ENCODE measurements at places on chromosomes 6 and 20.

DNA sequence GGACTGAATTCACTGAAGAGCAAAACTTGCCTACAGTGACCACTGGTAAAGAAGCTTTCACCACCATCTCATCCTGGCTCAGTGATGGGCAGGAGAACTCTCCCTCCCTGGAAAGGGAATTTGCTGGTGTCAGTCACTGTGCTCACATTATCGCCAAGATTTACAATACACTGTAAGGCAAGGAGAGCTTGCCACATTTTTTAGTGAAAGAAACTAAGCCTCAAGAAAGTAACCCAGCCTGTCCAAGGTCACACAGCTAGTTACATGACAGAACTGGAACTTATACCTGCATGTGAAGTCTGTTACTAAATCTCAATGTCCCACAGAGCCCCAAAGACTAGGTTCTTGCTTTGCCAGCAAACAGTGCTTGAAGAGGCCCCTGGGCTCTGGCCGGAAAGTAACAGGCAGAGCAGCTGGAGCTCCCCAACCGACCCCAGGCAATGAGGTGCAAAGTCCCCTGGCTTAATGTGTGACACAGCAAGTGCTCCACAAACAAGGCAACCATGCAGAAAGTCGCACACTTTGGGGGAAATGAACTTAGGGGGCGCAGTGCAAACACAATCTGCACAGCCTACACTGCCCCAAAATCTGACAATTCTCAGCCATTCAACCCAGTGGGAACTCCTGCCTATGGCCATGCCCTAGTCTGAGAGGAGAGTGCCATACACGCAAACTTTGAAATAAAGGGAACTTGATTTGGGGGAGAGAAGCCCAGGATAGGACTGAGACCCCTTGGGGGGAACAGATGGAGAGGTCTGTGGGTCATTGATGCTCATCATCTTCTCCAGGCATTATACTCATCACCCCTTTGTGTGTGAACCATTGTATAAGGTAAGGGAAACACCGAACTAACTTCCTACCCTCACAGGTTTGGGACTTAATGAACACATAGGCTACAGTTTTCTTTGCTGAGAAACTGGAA is 1.9 kb downstream of the BCL2L1 start:
- DNase-seq = no peak

GRCh38 chr20:48275286-48276020 is 490.2 kb upstream of the SULF2 start:
- DNase-seq = no peak

- no peak for DNase-seq
Measured at GRCh38 chr6:79138146-79138545, 60.1 kb upstream of the PHIP start.

GRCh38 chr6:132443206-132443605 is 41.9 kb upstream of the MOXD1 start:
- no peak for DNase-seq

DNA sequence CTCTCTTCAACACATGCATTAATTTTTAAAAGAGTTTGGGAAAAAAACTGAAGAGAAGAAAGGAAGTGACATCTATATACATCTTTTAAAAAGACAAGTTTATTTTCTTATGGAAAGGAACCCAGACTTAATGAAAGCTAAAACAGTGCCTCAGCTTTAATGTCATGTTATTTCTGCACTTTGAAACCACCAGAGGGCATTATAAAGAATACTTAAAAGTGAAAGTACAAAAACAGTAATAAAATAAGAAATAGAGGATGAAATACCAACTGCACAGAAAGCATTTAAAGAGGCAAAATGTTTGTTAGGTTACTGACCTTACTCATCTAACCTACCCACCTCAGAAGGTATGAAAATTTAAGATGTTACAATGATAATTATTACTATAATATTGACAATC is 98.8 kb downstream of the HUS1B start:
- no peak for DNase-seq

DNA sequence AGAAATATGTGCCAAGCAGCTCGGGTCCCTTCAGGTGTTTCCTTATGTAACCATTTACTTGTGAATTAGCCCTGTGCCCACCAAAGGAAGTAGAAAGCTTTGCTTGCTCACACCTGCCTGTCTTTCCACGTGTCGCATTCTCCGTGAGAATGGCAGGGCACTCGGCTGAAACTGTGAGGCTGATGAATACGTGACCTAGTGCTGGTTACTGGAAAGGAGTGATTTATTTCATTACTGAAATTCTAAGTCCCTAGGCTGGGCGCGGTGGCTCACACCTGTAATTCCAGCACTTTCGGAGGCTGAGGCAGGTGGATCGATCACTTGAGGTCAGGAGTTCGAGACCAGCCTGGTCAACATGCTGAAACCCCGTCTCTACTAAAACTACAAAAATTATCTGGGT is 45.9 kb upstream of the TULP1 start:
- DNase-seq = no peak

- no peak for DNase-seq
Measured at GRCh38 chr6:78746457-78746856, 120.9 kb upstream of the IRAK1BP1 start.

- DNase-seq = no peak
Measured at GRCh38 chr6:17281497-17282481, 628 bp downstream of the RBM24 start.

- DNase-seq = no peak
Measured at GRCh38 chr20:24871480-24872213, 77.4 kb upstream of the CST7 start.

DNA sequence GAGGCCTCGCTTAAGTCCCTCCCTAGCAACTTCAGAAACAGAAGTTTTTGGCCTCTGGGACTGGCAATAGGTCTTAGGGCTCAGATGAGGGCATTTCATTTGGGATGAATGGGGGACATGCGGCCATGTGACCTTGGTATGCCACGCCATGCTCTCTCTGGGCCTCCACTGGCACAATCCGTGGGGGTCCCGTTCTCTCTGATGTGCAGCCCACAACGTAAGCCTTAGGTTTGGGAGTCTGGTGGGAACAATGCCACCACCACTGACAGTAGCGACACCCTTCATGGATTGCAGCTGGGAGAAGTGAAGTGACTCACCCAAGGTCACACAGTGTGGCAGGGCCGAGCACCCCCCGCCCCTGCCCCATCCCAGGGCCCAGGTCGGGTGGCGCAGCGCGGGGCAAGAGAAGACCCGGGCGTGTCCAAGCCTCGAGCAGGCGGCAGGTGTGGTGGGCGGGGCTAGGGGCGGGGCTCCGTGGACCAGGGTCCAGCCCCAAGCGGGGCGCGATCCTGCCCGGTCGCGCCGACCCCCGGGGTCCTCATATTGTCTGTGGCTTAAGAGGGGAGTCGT is 864 bp upstream of the CEBPB start:
- DNase-seq = no peak

DNA sequence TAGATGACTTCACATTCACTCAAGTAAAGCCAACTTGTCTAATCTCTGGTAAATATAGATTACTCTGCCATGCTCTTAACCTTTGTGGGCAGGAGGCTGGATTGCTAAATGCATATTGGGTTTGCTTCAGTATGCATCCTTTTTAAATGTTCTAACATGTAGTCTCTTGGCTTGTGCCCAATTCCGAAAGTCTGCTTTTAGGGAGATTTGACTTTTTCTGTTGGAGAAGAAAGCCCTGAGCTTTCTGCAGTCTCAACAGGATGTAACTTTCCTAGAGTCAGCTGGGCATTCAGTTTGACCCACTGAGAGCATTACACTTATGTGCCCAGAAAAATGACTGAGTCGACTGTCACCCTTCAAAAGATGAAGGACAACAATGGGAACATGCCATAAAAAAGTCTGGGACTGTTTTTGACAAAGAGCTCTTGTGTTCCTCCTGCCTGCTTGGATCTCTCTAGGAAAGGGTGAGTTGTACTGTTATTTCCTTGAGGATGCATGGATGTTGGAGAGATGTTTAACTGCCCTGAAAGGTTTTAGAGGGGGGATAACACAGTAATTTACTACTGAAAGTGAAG is 299.4 kb downstream of the ZFAND3 start:
- no peak for DNase-seq

GRCh38 chr6:163599136-163599535 is 184.6 kb downstream of the QKI start:
- DNase-seq = no peak

DNA sequence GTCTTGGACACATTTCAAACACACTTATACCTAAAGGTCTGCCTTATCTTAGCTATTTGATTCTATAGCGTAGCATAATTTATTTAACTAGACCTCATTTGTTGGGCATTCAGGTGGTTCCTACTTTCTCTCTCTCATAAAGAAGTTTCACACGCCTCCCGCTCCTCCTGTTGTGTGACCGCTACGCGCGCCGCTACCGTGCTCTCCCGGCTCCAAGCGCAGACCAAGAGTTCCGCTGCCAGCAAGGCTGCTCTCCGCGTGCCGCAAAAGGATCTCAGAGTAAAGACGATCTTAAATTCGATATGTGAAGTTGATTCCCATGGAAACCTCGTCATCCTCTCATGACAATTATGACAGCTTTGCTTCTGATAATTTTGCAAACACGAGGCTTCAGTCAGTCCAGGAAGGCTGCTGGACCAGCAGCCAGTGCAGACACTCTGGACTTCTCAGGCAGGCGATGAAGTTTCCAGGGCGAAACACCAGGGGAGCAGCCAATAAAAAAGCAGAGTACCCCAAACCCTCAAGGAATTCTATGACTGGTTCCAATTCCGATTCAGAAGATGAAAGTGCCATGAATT is 20.4 kb downstream of the PRSS16 start:
- no peak for DNase-seq

- DNase-seq = no peak
Measured at GRCh38 chr6:55654445-55654844, 75.5 kb upstream of the HMGCLL1 start.

DNA sequence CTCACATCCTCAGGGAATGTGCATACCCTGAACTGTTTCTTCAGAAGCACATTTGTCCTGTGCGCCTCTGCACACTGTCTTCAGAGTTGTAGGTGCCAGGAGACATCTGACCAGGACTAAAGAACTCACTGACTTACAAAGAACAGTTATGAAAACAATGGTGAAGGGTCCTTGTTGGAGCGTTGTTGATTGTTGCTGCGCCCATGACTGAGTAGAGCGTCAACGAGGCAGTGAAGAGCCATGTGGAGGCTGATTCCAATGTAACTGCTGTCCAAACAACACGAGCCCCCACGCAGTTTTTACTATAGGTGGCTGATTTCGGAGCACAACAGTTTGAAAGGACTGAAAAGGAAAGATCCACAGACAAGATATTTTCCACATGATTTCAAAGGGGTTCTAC is 380.3 kb downstream of the CDH26 start:
- DNase-seq = no peak

- DNase-seq = no peak
Measured at GRCh38 chr20:44467289-44467883, 8.3 kb upstream of the TTPAL start.

- no peak for DNase-seq
Measured at GRCh38 chr6:108618623-108619152, 58.0 kb downstream of the FOXO3 start.

DNA sequence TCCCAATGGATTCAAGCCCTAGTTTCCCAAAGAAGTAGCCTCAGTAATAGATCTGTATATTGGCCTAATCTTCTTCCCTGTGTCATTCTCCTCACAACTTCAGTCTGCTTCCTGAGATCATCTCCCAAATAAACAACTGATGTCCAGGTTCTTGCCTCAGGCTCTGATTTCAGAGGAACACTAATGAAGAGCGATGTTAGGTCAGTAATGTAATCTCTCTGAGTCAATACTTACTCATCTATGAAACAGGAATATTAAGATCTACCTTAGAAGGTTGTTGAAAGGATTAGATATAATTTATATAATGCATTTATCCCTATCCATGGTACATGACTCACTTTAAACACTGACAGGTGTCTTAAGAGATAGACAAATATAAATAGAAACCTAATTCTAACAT is 246.0 kb upstream of the FLRT3 start:
- DNase-seq = no peak

GRCh38 chr6:31170987-31171671 is 647 bp upstream of the POU5F1 start:
- DNase-seq = no peak

- DNase-seq = no peak
Measured at GRCh38 chr20:56439771-56440291, 27.8 kb downstream of the CASS4 start.

DNA sequence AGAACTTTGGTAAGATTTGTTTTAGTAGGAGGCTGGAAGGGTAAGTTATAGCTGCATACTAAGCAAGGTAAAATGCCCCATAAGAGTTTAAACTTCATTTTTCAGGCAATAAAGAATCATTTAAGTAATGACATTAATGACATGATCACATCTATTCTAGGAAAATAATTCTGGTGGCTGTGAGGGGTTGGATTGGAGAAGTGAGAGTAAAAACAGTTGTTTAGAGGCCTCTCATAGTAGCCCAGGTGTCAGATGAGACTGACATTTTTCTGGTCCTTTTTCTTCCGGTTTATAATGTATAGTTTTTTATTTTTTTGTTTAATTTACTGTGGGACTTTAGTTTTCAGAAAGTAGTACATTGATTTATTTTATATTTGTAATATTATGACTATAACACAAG is 40.8 kb downstream of the ITCH start:
- no peak for DNase-seq

GRCh38 chr6:170153436-170154319 is 137.2 kb downstream of the DLL1 start:
- DNase-seq = no peak

DNA sequence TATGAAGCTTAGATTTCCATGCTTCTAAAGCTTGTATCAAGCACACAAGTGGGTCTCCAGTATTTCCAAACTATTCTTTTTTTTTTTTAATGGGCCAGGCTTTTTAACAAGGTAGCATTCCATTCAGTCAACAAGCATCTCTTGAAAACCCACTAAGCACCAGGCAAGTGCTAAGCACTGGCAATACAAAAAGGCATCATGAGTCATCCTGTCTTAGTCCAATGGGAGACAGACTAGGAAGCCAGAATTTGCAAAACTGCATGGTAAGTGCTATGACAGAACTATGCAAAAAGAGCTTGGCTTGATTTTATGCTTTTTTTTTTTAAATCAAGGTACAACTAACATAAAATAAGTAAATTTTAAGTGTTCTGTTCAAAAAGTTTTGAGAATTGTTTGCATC is 109.3 kb upstream of the DST start:
- DNase-seq = no peak

GRCh38 chr6:26537160-26537845 is 863 bp upstream of the HMGN4 start:
- DNase-seq = peak; percentile 87

- no peak for DNase-seq
Measured at GRCh38 chr6:35400901-35401311, 51.2 kb upstream of the FANCE start.

DNA sequence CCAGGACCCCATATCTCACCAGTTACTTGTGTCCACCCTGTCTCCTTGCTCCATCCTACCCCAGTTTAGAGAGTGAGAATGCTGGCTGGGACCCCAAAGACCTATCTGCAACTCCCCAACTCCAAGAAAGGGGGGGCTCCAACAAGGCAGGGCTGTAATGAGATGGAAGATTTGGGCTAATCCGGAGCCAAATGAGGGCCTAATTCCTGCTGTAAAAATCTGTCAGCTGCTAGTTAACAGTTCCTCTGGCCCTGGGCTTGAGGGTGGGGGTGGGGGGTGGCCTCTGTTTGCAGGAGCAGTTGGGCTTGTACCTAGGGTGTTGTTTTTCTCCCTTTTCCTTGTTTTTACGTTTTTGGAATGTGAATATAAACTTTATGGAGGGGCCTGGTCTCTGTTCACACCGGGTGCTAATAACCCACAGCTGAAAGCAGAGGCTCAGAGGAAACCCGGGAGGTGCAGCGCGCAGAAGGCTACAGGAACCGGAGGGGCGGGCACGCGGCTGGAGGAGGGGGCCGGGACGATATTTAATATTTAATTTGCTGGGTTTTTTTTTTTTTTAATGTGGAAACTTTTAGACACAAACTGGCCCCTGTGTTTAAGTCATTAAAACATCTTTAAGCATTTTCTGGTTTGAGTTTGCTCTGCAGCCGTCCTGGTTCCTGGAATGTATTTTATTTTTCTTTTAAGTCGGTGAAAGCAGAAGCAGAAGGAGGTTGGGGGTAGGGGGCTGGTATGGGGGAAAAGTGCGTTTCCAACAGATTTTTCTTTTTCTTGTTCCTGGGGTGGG is 70.7 kb downstream of the NCR2 start:
- no peak for DNase-seq

Measured in stimulated activated CD8-positive, alpha-beta memory T cell treated with anti-CD3 and anti-CD28 coated beads, Interleukin-2, amount 100 ng/mL, for 48 hours (primary cell).